ENCODE measurements at places on chromosomes 7 and 10.

DNA sequence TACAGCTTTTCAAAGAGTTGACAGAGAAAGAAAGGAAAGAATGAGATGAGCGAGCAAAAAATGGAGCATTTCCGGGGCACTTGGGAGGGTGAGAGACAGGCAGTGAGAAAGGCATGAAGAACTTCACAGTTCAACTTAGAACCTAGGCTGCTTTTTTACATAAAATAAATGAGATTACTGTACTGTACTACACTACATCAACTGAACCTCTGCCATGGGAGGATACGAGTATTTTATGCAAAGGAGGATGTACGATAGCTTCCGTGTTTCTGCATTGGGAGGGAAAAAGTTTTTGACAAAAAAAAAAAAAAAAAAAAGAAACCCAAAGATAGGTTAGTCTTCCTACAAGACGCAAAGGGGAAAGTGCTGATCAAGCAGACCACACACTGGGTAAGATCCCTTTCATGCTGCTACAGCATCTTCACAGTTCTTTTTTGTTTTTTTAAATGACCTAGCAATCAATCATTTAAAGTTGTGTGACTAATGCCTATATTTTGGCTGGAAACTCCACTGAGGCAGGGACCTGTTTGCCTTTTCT, 88.0 kb downstream of the RAPGEF5 start:
- DNase-seq = no peak

DNA sequence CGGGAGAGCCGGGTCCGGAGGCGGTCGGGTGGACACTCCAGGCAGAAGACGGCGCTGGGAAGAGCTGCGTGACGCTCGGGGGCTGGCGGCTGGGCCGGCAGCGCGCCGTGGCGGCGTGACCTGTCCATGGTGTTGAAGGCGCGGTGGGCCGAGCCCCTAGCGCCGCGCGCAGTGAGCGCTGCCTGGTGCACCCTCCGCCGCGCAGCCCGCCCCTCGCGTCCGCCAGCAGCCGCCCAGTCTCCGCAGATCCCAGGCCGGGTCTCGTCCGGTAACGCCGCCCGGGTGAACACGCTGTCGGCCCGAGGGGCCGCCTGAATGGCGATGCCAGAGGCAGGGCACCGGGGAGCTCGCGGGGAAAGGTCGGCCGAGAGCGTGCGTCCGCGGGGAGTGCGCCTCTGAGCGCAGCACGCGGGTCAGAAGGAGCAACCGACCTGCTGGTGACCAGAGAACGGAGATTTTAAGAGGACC, 657 bp upstream of the TMEM178B start:
- DNase-seq = peak; percentile 63

- DNase-seq = no peak
These were observed 17.8 kb downstream of the MET start for GRCh38 chr7:116689790-116690259.

DNA sequence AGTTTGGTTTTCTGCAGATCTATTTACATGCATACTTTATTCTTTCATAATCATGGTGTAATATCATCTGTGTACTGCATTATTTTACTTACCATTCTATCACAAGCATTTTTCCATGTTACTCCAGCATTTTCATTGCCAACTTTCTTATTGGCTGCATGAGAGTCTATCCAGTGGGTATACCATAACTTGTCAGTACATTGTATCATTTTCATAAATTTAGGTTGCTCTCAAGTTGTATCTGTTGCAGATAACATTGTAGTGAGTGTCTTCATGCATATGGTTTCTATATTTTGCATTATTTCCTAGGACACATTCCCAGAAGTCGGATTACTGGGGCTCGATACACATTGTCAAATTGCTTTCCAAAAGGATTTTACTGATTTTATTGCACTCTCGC, 87.2 kb upstream of the INSYN2A start:
- DNase-seq = no peak

GRCh38 chr10:26437637-26438461, at the start of gene APBB1IP:
Gene APBB1IP (plus strand): TSS chr10:26438341. CDS start chr10:26492327, 53,986 bp downstream.
- DNase-seq = peak; percentile 13

DNA sequence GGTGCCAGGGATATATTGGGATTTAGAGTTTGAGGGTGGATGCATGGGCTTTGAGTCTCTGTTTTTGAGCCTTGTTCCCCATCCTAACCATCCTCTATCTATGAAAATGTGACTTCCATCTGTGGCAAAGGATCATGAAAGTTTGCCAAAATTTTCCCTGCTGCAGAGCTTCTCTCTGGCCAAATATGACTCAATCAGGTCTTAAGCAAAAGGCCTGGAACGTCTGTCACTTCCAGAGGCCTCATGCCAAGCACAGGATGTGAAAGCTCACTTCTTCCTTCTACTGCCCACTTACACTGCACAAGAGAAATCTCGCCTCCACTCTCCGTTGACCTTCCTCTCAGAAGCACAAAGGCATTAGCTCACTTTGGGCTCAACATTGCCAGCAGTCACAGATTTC, 696.9 kb upstream of the NRP1 start:
- no peak for DNase-seq

DNA sequence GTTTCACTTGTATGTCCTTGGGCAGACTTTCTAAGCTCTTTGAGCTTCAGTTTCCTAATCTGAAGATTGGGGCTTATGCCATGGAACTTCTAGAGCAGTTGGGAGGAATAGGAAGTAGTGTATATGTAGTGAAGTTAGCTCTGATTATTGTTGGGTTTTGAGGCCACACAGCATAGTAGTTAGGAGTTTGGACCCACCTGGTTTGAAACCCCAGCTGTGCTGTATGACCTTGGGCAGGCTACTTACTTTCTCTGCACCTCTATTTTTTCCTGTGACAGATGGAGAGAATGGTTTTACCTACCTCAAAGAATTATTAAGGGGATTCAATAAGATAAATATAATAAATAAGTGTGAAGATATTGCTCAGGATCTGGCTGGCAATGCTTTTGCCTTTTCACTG, 61.4 kb upstream of the ADRB1 start:
- no peak for DNase-seq

DNA sequence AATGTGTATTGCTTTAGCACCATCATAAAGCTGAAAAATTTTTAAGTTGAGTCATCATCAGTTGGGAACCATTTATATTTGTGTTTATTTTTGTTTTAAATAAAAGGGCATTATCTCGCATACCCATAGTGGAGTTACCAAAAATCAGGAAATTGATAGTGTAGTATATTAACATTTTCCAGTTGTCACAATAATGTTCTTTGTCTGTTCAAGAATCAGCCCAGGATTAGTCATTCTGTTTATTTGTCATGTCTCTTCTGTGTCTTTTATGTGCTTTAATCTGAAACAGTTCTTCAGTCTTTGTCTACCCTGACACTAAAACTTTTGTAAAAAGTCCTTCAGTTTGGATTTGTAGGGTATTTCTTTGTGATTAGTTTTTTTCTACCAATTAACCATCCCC, 827.8 kb upstream of the ZWINT start:
- no peak for DNase-seq

DNA sequence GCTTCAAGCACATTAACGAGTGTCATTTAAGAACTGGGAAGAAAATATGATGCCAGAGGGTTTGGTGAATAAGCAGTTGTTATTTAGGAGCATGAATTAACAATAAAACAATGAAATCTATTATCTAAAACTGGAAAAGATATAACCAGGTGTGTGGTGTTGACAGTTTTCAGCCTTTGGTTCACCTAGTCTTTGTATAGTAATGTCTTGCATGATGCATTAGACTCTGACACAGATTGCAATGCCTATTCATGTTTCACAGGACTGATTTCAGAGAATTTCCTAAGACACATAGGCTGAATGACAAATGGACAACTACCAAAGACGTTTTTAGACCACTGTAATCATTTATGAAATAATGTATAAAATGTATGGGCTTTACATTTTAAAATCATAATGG, 135.1 kb upstream of the CAV2 start:
- DNase-seq = no peak

DNA sequence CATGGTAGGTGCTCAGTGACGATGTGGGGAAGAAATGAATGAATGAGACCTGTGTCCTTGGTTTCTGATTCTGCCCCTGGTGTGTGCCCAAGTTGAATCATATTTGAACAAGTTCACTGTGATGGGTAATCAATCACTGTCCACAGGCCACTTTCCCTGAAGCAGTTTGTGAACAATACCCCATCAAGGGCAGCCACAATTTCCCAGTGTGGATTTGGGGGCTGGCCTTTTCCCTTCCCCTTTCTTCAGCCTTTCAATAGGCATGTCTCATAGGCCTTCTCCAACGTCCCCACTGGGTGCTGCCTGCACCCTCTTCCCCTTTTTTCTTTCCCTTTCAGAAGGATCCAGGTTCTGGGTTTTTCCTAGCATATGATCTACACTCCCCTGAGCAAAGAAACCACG, 64.7 kb downstream of the CREB5 start:
- DNase-seq = no peak

GRCh38 chr10:119344381-119344780, 137.0 kb downstream of the GRK5 start:
- no peak for DNase-seq

GRCh38 chr10:132669208-132669861, 116.6 kb downstream of the NKX6-2 start:
- DNase-seq = no peak

- no peak for DNase-seq
These were observed 101.0 kb downstream of the ZNF277 start for GRCh38 chr7:112307506-112307905.

GRCh38 chr7:99040104-99040958, 103.6 kb downstream of the SMURF1 start:
- DNase-seq = peak; percentile 68

DNA sequence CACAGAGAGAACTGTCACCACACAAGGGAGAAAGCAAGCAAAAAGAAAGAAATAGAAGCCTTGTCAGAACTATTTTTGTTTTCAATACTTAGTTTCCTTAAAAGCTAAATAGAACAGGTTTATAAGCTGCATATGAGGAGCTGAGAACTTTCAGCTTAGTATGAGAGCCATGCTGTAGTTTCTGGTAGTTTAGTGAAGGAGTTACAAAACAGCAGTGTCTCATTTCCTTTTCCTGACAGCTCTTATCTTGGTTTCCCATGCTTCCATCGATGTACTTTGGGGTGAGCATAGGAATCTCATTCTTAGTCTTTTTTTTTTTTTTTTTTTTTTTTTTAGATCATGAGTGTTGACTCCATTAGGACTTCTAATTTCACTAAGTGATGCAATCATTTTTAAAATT, 8.6 kb upstream of the CHRM2 start:
- DNase-seq = no peak

GRCh38 chr7:11124856-11125559, 151.3 kb downstream of the PHF14 start:
- no peak for DNase-seq

- DNase-seq = no peak
These were observed 27.7 kb upstream of the SOSTDC1 start for GRCh38 chr7:16493266-16493665.

DNA sequence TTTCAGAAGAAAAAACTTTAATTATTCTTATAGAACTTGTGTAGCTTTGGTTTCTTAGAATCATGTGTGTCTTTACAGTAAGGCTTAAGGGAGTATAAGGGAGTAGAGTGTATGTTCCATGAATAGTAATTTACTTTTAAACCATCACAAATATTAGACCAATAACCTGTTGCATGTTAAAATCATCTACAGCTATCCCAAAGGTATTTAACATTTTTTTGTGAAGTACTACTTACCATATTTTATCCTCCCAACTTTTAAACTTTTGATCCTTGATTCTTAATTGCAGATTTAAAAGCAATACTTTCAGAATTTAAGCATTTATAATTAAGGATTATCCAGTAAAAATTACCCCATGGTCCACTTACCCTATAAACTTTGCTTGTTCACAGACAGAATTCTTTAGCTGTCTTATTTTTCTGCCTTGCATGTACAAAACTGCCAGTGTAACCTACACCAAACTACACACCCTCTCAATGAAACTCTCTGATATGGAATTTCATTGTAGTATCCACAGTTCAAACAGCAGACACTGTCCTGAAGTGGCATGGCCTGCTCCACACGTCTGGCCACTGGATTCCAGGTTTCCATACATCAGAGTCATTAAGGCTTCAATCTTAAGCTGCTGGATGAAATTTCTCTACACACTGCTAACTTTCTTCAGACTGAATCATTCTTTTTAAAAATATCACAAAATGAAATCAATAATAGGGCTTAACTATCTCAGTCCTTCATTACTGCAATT, 5.8 kb downstream of the GLI3 start:
- no peak for DNase-seq

- no peak for DNase-seq
These were observed 167.5 kb downstream of the SEPTIN7 start for GRCh38 chr7:35968140-35968940.

GRCh38 chr7:4724648-4725013, 42.5 kb downstream of the FOXK1 start:
- no peak for DNase-seq

GRCh38 chr7:80373429-80374032, 138.3 kb downstream of the GNAT3 start:
- no peak for DNase-seq

DNA sequence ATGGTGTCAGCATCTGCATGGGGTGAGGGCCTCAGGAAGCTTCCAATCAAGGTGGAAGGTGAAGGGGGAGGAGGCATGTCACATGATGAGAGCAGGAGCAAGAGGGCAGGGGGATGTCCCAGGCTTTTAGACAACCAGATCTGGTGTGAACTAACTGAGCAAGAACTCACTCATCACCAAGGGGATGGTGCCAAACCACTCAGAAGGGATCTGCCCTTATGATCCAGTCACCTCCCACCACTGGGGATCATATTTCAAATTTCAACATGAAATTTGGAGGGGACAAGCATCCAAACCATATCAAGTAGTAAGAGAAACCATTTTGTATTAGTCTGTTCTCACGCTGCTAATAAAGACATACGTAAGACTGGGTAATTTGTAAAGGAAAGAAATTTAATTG, 33.6 kb downstream of the THNSL1 start:
- no peak for DNase-seq

DNA sequence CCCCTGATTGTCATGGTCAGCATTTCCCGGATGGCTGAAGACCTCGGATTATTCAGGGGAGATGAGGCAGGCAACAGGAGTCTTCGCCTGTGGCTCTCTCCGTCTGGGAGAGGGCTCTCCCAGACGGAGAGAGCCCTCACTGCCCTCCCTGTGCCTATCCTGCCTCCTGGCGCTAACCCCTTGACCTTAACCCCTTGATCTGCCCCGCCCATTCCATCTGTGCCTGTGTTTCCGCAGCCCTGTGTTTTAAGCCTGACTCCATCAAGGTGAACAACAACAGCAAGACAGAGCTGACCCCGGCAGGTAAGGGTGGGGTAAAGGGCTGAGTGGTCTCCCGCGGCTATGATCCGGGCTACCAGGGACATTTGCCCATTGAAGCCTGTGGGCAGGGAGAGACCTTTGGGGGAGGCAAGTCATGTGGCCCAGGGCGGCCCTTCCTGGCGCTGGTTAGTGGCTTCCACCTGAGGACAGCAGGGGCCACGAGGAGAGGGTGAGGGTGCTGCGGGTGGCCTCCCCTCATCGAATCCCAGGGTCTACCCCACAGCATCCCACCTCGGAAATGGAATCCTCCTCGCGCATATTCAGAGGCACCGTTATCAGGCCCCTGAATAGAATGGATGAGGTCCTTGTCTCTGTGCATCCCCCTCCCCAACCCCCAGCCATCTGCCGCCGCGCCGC, 4.2 kb upstream of the MUC12 start:
- no peak for DNase-seq

DNA sequence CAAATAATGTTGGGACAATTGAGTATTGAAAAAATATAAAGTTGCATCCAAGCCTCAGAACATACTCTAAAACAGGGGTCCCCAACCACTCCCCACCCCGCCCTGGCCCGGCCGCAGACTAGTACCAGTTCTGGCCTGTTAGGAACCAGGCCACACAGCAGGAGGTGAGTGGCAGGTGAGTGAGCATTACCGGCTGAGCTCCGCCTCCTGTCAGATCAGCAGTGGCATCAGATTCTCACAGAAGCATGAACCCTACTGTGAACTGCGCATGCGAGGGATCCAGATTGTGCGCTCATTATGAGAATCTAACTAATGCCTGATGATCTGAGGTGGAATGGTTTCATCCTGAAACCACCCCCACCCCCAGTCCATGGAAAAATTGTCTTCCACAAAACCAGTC, 19.4 kb downstream of the HIPK2 start:
- DNase-seq = no peak
